ENCODE measurements at places on chromosomes 2 and 18.

GRCh38 chr2:162782138-162782537 lies 56.4 kb downstream of the KCNH7 start:
- no peak for DNase-seq

DNA sequence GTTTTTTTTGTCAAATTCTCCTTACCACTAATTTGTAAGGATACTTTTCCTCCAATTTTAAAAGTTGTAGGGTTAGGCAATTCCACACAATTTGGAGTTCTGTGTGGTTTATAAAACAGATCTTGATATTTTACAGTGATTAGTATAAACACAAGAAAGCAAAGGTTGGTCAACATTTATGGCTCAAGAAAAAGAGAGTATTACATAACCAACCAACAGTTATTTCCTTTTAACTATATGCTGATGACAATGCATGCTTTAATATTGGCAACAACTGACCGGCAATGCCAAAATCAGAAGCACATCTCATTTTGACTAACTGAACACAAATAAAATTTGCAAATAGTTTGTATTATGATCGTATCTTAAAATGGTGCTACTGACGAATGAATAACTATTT lies 137.2 kb downstream of the CDH2 start:
- no peak for DNase-seq

- no peak for DNase-seq
These were observed 1173.9 kb upstream of the TMEFF2 start for GRCh38 chr2:193368615-193369014.

GRCh38 chr2:169562519-169562918 lies 11.1 kb downstream of the FASTKD1 start:
- no peak for DNase-seq

- DNase-seq: no peak
These were observed 20.2 kb downstream of the PROKR1 start for GRCh38 chr2:68663371-68664156.
